ENCODE measurements at places on chromosomes 12 and 14.

- peak; percentile 51 for DNase-seq
Measured at GRCh38 chr14:65101631-65102440, 481 bp downstream of the MAX start.

DNA sequence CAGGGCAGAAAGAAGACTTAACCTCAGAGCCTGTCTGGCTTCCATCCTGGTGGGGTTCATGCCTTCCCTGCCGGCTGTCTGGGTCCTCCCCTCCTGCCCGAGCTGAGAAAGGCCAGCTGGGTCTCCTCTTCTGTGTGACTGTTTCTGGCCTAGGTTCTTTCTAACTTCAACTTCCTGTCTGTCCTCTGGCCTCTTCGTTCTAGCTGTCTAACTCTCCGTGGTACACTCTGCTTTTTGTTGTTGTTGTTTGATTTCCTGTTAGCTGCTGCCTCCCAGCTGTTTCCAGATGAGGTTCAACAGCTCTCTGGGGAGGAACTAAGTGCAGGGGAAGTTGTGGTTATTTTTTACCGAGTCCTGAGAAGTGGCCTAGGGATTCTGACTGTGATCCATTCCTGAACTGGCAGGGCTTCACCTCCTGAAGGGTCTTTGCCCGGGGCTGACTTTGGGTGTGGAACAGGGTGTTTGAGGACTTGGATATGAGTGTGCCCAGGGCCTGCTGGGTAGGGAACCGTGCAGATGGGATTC, 3.2 kb downstream of the MLXIP start:
- peak; percentile 51 for DNase-seq

GRCh38 chr14:50497351-50497750, 35.0 kb downstream of the MAP4K5 start:
- DNase-seq, result no peak

DNA sequence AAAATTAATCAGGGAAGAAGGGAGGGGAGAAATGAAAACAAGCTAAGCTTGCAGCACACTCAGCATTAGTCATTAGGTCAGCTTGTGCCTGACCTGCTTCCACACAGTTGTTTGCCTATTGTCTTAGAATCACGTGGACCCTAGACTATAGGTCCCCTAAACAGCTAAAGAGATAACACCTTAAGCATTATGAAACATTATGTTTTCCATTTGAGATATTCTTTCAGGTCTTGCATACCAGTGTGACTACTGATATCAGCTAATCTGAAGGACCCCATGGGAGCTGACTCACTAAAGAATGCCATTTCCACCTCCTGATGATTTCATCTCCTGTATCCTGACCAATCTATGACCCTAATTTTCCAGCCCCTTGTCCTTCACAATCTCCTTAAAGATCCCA, 154.1 kb upstream of the FUT8 start:
- no peak for DNase-seq

DNA sequence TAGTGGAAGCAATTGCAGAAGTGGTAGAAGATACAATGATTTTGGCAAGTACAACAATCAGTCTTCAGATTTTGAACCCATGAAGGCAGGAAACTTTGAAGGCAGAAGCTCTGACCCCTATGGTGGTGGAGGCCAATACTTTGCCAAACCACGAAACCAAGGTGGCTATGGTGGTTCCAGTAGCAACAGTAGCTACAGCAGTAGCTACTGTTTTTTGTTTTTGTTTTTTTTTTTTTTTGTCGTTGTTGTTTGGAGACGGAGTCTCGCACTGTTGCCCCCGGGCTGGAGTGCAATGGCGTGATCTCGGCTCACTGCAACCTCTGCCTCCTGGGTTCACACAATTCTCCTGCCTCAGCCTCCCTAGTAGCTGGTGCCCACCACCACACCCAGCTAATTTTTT, 47.4 kb downstream of the IFNG-AS1 start:
- peak; percentile 55 for DNase-seq

DNA sequence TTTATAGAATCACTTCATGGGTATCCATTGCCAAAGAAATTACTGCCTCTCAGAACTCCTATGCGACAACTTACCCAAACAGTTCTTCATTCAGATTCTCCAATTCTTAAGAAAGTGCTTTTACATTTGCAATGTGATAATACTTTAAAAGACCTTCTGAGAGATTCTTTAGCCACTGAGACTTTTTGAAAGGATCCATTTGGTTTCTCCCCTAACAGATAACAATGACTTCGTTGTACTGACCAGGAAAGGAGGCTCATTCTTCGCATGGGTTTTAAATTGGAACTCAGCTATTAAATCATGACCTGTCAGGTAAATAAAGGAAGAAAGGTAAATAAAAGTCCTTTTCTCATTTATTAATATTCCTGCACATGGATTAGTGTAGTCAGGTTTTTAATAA, 14.8 kb downstream of the ITPR2 start:
- DNase-seq, result no peak

DNA sequence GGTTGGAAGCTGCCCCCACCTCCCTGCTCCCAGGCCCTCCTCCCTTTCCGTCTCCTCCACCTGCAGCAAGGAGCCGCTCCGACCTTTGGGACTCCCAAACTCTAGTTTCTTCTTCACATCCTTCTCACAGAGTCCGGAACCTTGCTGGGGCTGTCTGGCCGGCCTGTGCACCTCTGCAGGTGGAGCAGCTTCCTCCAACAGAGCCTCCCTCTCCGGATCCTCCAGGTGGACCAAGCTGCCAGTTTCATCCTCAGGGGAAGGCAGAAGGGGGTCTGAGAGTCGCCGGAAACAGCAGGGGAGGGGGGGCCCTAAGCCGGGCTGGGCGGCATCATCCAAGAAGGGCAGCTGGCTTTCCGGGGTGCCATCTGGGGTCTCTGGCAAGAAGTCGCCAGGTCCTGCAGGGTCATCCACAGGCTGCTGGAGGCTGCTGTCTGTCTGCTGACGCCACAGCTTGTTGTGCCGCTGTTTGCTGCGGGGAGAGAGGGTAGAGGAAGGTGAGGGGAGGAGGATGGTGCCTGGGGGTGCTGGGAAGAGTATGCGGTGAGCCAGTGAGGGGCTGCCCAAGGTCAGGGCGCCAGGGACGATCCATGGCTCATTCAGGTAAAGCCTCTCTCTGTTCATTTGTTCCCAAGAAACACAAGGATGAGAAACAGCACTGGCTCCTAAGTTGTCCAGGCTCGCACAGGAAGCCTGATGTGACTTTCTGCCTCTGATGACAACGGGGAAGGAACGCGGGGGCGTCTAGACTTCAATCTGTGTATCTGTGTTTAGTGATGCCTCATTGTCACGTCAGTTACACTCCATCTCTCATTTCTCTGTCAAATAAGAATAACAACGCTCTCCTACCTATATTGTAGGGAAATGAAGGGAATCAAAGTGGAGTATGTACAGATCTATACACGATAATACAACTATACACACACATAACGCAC, 61.3 kb upstream of the CORO1C start:
- no peak for DNase-seq

DNA sequence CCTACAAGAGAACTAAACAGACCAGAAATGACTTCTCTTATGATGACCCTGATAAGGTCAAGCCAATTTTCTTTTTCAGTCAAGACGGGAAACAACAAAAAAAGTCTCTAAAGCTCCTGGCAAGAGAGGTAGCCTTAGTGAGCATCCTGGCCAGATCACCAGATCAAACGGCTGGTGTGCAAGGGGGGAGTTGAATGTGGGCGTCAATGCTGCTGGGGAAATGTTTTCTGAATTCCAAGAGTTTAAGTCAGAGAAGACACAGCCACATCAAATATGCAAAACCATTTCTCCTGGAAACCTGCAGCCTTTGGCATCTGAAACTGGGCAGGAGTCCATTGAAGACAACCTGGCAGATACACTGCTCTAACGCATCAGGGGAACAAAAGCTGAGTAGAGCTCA, 16.0 kb upstream of the SELPLG start:
- no peak for DNase-seq

- DNase-seq, result no peak
Measured at GRCh38 chr12:80837342-80837978, 100.3 kb downstream of the LIN7A start.

GRCh38 chr12:26054383-26054782, 70.5 kb downstream of the BHLHE41 start:
- DNase-seq, result no peak

- DNase-seq, result no peak
Measured at GRCh38 chr12:132719141-132719953, 8.7 kb downstream of the PGAM5 start.

GRCh38 chr12:46808955-46809697, 16.7 kb downstream of the SLC38A4 start:
- no peak for DNase-seq

DNA sequence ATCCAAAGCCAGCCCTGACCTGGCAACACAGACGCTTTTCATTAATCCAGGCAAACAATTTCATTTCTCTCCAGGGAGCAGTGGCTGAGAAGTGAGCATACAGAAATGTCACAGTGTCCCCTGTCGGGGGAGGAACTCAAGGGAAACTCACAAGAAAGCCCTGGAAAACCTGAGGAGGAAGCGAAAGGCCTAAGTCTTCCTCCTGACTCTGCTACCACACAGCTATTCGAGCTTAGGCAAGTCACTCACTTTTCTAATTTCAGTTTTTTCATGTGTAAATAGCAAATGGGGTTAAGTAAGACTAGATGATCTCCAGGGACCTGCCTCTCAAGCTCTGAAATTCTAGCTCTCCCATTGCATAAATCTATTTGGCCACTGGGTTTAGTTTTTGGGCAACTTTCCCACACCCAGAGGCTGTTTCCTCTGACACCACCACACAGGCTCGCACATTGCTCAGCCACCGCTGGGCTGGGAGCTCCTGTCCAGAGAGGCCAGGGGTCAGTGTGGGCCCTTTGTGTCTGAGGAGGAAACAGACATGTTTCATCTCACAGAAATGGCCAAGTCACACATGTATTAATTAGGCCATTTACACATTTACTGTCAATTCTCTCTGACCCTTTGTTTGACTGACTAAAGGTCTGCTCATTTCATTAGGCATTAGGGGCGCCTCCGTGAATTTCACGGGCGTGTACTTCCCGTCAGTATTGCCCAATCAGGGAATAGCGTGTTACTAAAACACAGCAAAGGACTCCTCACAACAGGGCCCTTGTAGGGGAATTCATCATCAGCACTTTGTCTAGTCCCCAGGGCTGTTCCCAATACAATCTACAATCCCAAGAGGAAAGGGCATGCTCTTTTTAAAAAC, 9.8 kb upstream of the PNMA1 start:
- DNase-seq, result no peak

GRCh38 chr12:2341051-2341751, 288.4 kb downstream of the CACNA1C start:
- no peak for DNase-seq

- DNase-seq, result no peak
Measured at GRCh38 chr14:96832351-96832750, 35.2 kb downstream of the VRK1 start.

- DNase-seq, result no peak
Measured at GRCh38 chr12:1655225-1655788, 26.3 kb downstream of the WNT5B start.

DNA sequence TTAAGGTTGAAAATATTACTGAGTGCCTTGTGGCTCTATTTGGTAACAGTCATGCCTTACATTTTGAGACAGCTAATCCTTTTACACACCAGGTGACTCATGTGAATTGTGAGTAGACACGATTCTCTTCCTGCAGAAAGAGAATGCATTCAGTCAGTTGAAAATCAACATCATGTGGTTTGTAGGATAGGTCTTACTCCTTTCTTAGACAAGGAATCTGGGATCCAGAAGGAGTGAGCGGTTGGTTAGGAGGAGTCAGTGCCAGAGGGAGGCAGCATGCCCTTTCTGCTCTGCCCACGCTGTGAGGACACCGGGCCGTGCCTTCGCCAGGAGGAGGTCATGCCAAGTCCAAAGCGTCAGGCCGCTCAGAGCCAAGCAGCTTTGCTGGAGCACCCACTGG, 47.6 kb downstream of the TRAF3 start:
- DNase-seq, result no peak

DNA sequence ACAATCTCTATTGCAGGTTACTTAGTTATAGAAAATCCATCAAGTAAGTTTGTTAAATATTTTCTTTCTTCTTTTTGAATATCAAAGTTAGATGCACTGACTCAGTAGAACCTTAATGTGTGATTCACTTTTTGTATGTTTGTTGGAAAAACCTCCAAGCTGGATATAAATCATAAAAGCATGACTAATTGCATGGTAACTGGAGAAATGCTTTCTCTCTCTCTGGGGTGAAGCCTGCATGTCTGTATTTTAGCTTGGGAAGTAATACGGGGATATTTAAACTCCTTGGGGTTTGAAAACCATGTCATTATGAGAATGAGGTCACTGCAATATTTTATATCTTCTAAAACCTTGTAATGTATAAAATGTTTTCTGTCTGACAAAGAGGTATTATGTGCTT, 58.6 kb upstream of the MYF6 start:
- no peak for DNase-seq

DNA sequence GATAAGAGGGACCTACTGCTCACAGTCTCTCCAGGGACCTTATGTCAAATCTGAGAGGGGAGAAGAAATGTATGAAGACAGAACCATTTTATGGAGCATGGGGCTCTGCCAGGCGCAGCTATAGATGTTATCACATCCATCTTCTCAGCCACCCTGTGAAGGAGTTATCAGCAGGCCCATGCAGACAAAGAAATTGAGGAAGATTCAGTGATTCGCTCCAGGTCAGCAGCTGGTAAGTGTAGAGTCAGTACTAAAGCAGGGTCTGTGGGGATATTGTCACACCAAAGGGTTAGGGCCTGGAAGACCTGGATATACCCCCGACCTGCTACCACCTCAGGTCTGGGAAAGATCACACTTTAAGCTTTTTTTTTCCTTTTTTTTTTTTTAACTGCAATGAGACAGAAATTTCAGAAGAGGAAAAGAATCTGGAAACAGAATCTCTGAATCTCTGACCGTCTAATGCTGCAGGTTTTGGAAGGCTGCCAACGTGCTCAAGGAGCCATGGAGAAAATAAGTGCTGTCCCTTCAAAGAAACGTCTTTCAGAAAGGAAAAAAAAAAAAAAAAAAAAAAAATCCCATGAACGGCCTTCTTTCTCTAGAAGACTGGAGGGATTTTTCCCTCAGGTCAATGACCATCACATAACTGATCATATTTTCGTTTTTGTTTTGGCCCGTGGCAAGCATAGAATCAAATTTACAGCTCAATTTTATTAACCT, 73.3 kb upstream of the PLEKHG7 start:
- no peak for DNase-seq

DNA sequence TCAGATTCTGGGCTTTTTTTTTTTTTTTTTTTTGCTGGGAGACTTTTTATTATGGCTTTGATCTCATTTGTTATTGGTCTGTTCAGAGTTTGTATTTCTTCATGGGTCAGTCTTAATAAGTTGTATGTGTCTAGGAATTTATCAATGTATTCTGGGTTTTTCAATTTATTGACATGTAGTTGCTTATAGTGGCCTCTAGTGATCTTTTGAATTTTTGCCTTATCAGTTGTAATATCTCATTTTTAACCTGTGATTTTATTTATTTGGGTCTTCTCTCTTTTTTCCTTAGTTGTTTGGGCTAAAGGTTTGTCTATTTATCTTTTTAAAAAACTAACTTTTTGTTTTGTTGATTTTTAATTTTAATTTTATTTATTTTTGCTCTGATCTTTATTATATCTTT, 45.5 kb downstream of the NAA30 start:
- no peak for DNase-seq

- DNase-seq, result no peak
Measured at GRCh38 chr14:92397953-92398564, 75.1 kb downstream of the SLC24A4 start.

- DNase-seq, result no peak
Measured at GRCh38 chr12:130955238-130955816, 1.6 kb downstream of the ADGRD1 start.
